Stimulated activated memory B cell treated with anti-CD40 and anti-IgM and Interleukin-4, amounts not matched to agents 10 μg/mL and 1 μg/mL and 100 μg/mL, for 72 hours (primary cell): ENCODE measurements at places on chromosomes 2 and 18.

DNA sequence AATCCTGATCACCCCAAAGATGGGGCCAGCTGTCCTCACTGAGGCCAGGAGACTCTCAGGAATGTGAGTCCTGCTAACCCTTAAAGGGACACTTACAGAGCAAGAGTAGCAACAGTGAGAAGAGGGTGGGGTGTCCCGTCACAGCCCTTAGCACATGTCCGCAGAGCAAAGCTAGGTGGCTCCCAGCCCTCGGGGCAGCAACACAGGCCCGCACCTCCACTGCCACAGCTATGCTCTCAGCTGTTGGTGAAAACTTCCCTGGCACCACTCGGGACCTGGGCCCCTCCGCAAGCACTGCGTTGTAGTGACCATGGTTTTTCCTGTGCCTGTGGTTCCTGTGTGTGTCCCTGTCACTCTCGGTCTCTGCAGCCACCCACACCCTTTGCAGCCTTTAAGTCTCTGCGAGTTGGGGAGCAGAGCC lies 76.4 kb upstream of the UXS1 start:
- peak; percentile 20 for ATAC-seq

GRCh38 chr2:118654945-118655344 lies 192.5 kb downstream of the EN1 start:
- ATAC-seq: no peak

DNA sequence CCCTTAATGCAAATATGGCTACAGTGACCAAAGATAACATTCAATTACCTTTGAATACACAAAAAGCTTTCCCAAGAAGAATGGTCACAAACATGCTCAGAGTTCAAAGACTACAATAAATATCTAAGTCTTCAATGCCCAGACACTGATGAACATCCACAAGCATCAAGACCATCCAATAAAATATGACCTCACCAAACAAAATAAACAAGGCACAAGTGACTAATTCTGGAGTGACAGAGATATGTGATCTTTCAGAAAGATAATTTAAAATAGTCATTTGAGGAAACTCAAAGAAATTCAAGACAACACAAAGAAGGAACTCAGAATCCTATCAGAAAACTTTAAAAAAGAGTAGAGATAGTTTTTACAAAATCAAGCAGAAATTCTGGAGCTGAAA lies 40.6 kb upstream of the CAPN13 start:
- ATAC-seq: no peak

GRCh38 chr2:216477283-216478035 lies 21.2 kb upstream of the RPL37A start:
- ATAC-seq: no peak

GRCh38 chr2:228590681-228591080 lies 409.2 kb upstream of the SPHKAP start:
- ATAC-seq: no peak

DNA sequence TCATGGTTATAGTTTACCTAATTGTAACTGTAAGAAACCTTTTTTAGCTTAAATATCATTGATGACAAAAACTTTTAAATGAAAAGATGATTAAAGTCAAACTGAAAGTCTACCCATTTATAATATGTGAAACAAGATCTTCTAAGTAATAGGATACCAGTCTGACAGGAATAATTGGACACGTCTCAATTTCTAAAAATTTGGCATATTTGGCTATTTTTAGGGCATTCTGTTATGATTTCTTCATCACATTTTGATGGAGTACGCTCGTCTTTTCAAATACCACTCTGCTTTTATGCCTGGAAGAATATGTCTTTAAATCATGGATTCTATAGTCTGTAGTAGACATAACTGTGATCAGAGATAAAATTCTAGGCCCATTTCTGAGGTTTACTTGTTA lies 1.3 kb downstream of the R3HDM1 start:
- no peak for ATAC-seq

DNA sequence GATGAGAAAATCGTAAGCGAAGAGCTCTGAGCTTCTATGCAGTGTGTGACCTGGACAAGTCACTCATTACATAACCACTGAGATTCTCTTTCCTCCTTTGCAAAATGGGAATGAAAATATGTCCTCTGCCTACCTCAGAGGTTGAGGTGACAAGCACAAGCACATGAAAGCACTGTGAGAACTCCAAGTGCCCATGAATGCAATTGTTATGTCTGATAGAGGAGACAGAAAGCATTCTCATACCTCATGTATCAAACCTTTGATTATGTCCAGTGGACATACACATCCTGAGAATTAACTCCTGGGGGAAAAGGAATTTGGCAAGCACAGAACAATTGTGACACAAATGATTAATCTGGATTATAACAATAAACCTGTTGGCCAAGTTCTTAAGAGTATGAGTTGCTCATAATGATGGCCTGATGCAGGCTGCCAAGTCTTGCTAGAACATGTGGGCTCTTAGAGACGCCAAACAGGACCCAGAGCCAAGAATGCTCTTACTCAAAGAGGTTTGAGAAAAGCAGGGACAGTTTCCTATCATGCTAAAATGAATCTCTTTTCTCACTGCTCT lies 8.5 kb upstream of the RMDN2 start:
- no peak for ATAC-seq

- no peak for ATAC-seq
Observed at GRCh38 chr2:111990856-111991255, 64.2 kb upstream of the TMEM87B start.

GRCh38 chr2:14632133-14632936 lies at the start of gene LRATD1:
TSS of gene LRATD1 (plus strand) at chr2:14632717. CDS start at chr2:14633980, 1,263 bp downstream.
- ATAC-seq: no peak

DNA sequence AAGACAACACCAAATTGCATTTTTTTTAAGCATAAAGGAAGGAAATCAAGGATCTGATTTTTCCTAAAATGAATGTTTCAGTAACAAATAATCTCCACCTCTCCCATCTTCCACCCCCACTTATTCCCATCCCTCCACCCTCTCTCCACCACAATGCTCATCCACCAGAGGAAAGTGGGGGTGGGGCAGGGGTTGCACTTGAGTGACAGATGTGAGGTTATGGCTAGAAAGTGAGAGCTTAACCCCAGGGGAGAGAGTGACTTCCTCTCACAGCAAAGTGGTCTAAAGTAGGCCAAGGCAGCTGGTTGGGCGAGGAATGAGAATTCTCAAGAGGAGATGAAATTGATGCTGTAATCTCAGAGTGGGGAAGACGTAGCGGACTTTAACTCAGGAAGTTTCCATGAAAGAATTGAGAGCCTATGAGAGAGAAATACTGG lies 104.7 kb downstream of the HNRNPLL start:
- ATAC-seq: peak; percentile 85

DNA sequence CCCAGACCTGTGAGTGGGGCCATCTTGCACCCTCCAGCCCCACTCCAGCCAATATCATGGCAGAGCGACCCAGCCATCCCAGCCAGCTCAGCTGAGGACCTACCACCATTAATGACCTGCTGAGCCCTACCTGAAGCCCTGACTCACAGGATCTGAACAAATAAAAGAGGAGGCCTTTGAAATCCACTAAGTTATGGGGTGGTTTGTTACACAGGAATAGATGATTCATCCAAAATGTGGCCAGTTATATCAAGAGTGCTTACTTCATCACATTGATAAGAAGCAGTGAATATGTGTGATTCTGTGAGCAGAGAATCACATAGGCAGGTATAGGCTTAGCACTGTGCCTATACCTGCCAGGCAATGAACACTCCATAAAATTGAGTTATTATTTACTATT lies 34.7 kb upstream of the FAM124B start:
- ATAC-seq: no peak

- ATAC-seq: no peak
Observed at GRCh38 chr2:64586054-64586453, 61.9 kb downstream of the AFTPH start.
